ENCODE measurements at places on chromosomes 11 and 22. TPM values are rescaled to one million over a fixed set of nuclear protein-coding genes. Genes with fewer than 3 reads are reported as not detected.
A peak's percentile ranks its signal among the peaks of the same experiment; 100 is the strongest.

- no peak for DNase-seq
Measured at GRCh38 chr11:93732237-93732892, 8.9 kb downstream of the TAF1D start.

GRCh38 chr22:49243335-49243734 is 584.3 kb downstream of the BRD1 start:
- no peak for DNase-seq

- DNase-seq: peak; percentile 0
Measured at GRCh38 chr11:97269527-97269926, 879.7 kb downstream of the JRKL start.

- no peak for DNase-seq
Measured at GRCh38 chr11:102485095-102485722, 32.6 kb upstream of the TMEM123 start.

DNA sequence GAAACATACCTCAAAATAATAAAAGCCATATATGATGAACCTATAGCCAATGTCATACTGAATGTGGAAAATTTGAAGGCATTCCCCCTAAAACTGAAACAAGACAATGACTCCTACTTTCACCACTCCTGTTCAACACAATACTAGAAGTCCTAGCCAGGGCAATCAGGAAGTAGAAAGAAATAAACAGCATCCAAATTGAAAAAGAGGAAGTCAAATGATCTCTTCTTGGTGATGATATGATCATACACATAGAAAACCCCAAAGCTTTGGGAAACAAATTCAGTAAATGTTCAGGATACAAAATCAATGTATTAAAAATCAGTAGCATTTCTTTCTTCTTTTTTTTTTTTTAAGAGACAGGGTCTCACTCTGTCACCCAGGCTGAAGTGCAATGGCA is 109.9 kb downstream of the DLG2 start:
- DNase-seq: no peak

GRCh38 chr22:17648569-17648968 is 10.0 kb downstream of the BCL2L13 start:
- no peak for DNase-seq

DNA sequence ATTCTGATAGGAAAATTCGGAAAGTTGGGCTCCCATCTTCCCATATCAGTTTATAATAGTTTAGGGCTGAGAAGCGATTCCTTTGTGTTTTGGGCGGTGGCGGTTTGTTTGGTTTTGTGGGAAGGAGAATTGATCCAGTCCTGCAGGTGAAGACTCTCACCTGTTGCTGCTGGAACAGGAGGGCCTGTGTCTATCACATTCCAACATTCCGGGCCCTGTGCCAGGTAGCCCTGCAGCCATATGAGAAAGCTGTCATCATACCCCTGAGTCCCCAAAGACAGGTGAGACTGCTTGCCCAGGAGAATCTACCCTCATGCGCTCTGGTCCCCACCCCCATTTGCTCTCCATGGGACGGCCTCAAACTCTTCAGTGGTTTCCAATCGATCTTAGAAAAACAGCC is 62.1 kb downstream of the TRAF6 start:
- DNase-seq: no peak

DNA sequence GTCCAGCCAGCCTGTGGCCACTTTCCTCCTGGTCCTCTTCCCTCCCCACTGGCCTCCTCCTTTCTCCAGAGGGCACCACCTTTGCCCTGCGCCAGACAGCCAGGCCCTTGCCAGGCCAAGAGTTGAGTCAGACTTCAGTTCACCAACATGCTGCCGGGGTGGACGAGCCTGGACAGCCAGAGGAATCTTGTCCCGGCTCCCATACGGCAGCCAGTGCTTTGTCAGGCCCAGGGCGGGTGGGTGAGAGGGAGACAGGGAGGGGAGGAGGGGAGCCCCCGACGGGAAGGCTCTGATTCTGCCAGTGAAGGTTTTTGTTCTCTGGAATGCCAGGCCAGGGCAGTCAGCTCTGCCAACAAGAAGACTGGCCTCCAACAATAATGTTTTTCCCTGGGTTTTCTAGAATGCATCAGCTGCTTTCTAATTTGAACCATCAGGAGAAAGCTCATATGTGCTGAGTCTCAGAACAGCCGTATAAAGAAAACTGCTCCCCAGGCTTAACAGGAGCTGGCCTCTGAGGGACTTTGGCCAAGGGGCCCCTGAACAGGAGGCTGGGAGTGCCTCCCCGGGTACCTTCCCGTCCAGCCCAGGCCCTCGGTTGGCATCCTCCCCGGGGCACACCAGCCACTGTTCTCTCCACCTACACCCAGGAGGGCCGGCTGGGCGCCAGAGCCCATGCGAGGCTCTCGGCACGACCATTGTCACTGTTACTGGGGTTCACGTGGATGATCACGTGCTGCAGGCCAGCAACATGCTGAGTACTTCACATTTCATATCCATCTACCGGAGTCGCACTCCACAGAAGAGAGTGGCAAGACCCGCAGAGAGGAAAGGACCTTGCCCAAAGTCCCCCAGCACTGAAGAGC is 28.6 kb downstream of the LIF start:
- DNase-seq: no peak

DNA sequence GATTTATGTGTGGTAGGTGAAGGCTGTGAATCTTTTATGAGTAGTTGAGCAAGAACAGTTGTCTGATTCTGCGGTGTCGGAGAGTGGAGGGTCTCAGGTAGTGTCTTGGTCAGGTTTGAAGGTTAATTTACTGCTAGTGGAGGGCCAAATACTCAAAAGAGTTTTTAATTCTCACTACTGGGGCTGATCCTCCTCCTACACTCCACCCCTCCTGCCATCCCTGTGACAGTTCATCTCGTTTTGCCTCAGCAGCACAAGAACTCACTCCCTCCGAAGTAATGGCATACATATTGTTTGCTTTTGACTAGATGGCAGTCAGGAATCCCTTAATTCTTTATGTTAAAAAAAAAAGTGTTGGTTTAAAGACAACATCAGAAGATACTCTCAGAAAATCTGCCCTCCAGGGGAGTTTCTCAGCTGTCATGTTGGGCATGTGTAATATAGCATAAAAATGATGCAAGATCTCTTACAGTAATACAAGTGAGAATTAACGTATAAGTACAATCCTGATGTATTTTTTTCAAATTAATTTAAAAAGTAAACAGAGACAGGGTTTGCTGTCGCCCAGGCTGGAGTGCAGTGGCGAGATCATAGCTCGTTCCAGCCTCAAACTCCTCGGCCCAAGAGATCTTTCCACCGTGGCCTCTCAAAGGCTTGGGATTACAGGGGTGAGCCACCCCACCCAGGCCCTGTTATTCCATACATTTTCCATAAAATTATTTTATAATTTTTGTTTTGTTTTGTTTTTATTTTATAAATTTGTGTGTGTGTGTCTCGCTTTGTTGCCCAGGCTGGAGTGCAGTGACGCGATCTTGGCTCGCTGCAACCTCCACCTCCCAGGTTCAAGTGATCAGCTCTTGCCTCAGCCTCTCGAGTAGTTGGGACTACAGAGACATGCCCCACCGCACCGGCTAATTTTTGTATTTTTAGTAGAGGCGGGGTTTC is 1.3 kb downstream of the FAR1 start:
- DNase-seq: no peak

GRCh38 chr11:103327721-103328120 is 218.5 kb downstream of the DYNC2H1 start:
- no peak for DNase-seq

DNA sequence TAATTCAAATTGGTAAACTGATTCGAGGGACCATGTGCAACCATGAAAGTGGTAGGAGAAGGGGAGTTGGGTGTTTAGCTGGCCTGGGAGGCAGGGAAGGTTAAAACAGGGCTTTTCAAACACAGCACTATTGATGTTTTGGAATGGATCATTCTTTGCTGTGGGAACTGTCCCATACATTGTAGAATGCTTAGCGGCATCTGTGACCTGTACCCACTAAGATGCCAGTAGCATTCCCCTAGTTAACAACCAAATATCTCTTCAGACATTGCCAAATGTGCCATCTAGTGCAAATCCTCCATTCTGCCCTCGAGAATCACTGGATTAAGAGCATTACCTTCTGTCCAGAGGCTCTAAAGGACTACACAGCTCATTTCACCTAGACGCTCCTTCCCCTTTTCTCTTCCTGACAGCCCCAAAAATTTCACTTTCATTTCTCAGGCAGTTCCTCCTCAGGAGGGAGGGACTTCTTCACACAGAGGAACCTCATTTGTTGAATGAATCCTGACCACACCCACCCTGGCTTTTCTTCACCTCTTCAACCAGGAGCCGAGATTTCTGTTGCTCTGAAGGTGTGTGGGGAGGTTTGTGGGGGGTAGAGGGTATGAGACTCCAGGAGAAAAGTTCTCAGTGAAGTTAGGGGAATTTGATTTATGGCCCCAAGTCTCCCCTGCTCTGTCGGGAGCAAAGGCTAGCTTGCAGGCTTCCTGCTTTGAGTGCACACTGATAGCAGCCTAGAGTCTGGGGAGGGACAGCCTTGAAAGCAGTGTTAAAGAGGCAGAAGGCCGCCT is at the start of gene TRIM34:
Gene TRIM34 (plus strand): TSS at position 513 of the 791 bp plus-strand sequence. CDS start 7,331 bp downstream, outside the sequence.
- DNase-seq: peak; percentile 76

The SLC16A8 gene
- not detected for total RNA-seq

The RASSF10 gene
- total RNA-seq: not detected

The FBXO7 gene
- 69.9 TPM for total RNA-seq

The MUS81 gene
- 27.1 TPM for total RNA-seq

The SOX10 gene
- total RNA-seq: not detected

The PKDREJ gene
- under 0.01 TPM for total RNA-seq
